Mesothelial cell of epicardium (in vitro differentiated cells): ENCODE measurements at places on chromosomes 16 and 17.

- DNase-seq, result no peak
- no peaks in the 10 kb centered on the region for H3K36me3 ChIP-seq
- H3K4me3 ChIP-seq, result no peak overlapping the region
- H3K27ac ChIP-seq, result no peak overlapping the region
- H3K27me3 ChIP-seq, result peaks cover 18% of the 10 kb centered on the region
Observed at GRCh38 chr16:5925850-5926249, 828.3 kb upstream of the EEF2KMT start.

DNA sequence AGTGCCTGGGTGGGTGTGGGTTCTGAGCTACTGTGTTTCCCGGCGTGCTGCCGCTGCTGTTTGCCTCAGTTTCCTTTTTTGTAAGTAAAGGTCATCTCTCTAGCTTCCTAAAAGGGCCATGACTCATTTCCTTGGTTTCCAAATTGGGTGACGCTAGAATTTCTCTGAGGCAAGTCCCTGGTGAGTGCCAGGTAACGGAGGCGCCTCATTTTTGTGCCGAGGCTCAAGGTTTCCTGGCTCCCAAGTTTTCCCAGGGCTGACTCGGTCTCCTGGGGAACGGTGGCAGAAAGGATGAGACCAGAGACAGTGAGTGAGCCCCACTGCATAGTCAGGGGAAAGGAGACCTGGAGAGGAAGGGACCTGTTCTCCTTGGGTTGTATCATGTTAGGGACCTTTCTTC is 20.3 kb downstream of the MSI2 start:
- H3K27me3 ChIP-seq, result peaks cover 27% of the 10 kb centered on the region
- H3K36me3 ChIP-seq, result peaks cover 47% of the 10 kb centered on the region
- no peak overlapping the region for H3K27ac ChIP-seq
- peaks cover 12% of the 10 kb centered on the region for H3K4me1 ChIP-seq
- H3K4me3 ChIP-seq, result no peak overlapping the region
- DNase-seq, result no peak

DNA sequence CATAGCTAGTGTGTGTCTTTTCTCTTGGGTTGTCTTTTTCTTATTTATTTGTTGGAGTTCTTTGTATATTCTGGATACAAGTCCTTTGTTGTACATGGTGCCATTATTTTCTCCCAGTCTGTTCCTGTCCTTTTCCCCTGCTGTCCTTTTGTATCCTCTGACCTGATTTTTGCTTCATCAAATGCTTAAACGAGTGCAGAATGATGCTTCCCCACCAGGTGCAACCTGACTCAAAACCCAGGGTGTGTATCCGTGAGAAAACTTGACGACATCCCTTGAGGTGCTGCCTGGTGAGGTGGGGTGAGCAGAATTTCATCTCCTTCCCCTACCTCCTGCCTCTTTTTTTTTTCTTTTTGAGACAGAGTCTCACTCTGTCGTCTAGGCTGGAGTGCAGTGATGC is 88.6 kb downstream of the NTN1 start:
- no peak overlapping the region for H3K4me3 ChIP-seq
- H3K36me3 ChIP-seq, result no peaks in the 10 kb centered on the region
- DNase-seq, result no peak
- peaks cover 15% of the 10 kb centered on the region for H3K27me3 ChIP-seq
- peaks cover 13% of the 10 kb centered on the region for H3K4me1 ChIP-seq
- H3K27ac ChIP-seq, result no peak overlapping the region

DNA sequence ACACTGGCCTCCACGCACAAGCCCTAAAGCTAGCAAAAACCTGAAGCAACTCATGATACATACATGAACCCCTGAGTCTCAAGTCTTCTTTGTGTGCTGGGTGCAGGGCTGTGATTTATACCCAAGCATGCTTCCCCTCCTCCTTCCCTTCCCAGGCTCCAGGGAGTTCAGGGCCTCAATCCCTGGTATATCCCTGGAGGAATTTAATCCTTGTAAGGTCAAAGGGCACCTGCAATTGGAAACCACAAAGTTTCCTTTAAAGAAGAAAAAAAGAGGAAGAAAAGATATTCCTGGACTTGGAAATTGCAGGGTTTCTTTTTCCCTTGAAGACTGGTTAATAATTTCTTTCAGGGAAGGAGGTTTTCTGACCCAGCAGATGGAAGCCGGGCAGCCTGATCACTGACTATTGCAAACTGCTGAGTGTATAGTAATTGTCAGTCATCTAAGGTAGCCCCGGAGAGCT is 182.3 kb downstream of the AATF start:
- H3K4me3 ChIP-seq, result no peak overlapping the region

DNA sequence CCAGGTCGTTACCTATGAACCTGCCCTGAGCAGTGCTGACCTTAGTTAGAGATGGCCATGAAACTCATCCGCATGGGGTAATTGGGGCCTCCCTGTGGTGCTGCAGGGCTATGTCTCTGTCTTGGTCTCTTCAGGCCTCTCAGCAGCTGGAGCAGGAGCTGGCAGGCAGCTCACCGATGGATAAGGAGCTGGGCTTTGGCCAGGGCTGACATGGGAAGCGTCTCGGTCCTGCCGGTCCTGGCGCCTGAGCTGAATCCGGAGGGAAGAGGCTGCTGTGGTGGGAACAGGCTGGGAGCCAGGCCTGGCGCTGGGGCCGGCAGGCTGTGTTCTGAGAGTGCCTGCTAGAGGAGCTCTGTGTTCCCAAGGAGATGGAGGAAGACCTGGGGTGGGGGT is 10.1 kb downstream of the IL32 start:
- H3K27me3 ChIP-seq, result peaks cover 33% of the 10 kb centered on the region
- H3K4me1 ChIP-seq, result peaks cover 4% of the 10 kb centered on the region
- no peak overlapping the region for H3K4me3 ChIP-seq
